ENCODE measurements at places on chromosomes 3 and 15.

DNA sequence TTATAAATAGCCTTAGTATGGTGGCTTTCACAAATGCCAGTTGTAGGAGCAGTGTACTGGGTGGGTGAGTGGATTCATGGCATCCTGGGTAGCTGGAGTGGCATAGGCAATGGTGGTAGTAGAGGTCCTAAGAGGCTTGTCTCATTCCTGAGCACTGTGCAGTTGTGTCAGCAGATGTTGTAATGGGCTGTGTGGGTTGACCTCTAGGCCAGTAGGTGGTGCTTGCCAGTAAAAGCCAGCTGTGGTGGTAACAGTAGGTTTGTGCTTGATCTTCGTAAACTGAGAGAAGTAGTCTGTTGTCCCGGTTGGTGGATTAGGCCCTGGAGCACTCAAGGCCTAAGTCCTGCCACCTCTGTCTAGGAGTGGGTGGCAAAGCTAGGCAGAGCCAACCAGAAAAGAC lies 149.7 kb upstream of the SUCLG2 start:
- no peak for DNase-seq

GRCh38 chr3:34394978-34395748 lies 596.7 kb downstream of the PDCD6IP start:
- no peak for DNase-seq

GRCh38 chr15:63037976-63038720 lies 4.4 kb upstream of the TPM1 start:
- no peak for DNase-seq

DNA sequence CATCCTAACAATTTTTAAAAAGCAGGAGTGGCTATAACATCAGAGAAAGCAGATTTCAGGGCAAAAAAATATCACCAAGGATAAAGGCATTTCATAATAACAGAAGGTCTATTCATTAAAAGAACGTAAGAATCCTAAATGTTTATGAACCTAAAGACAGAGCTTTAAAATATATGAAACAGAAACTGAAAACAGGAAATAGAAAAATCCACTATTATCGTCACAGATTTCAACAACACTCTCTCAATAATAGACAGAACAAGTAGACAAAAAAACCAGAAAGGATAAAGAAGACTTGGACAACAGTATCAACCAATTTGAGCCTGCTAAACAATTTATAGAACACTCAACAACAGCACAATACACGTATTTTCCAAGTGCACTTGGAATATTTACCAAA lies 71.4 kb downstream of the FBXL22 start:
- no peak for DNase-seq

GRCh38 chr3:52931328-52931727 lies 34.0 kb upstream of the STIMATE start:
- DNase-seq: no peak

GRCh38 chr3:43699864-43700263 lies 9.1 kb downstream of the ABHD5 start:
- no peak for DNase-seq

- no peak for DNase-seq
Observed at GRCh38 chr15:40911693-40912092, 17.4 kb downstream of the VPS18 start.

DNA sequence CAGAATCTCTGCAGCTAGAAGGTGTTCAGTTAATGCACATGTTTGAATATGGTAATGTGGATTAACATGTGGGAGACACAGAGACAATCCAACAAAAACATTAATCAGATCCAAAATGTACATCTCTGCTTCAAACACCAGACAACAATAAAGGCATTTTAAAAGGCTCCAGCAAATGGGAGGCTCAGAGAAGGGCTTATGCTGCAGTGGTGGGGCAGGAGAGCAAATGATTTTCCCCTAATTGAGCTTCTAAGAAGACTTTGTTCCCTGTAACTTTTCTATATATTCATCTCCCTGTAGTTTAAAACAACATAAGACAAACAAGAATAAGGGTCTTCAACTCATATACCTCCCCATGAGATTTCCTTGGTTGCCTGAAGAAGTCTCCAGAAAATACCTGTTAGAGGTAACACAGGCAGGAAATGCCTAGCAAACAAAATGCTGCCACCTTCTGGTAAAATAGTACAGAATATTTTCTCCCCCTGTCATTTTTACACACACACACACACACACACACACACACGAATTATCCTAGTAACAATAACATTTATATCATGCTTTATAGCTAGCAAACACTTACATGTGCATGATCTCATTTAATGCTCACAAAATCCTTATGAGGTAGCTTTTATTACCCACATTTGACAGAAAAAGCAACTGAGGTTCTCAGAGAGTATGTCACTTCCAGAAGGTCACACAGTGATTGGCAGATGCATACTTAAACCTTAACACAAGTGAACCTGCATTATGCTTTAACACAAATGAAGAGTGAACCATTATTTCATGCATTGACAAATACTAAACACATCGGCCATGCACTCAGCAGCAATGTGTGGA lies 123.4 kb upstream of the MB21D2 start:
- DNase-seq: no peak

GRCh38 chr15:63288778-63289378 lies 11.5 kb downstream of the APH1B start:
- no peak for DNase-seq

GRCh38 chr3:16031434-16031833 lies 143.0 kb upstream of the GALNT15 start:
- DNase-seq: no peak

DNA sequence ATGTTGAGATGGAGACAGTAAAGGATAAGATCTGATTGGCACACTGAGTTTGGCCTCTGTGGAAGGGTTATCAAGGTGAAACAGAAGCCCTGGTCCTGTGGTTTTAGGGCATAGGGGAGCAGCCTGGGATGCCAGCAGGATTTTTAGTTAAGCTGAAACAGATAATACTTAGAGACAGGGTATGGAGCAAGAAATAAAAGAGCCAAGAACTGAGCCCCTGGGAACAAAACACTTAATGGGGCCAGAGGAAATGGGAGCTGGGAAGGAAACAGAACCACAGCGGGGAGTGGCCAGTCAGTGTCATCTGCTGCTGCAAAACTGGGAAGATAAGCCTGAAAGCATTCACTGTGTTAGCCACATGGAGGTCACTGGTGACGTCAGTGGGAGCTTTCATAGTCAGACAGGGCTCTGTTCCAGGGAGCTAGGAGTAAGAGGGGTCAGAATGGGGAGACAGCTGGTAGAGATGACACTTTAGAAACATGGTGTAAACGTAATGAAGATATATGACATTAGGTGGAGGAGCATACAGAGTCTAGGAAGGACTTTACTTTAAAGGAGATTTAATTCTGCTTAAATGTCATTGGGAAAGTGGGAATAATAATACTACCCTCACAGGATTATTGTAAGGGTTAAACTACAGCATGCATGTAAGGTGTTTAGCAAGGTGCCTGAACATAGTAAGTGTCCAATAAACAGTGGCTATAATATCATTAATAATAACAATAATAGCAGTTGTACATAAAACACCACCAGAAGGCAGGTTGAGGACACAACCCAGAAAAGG lies 172.7 kb upstream of the CTNNB1 start:
- DNase-seq: no peak

GRCh38 chr3:72255791-72256559 lies 471.0 kb upstream of the PROK2 start:
- DNase-seq: peak; percentile 9

DNA sequence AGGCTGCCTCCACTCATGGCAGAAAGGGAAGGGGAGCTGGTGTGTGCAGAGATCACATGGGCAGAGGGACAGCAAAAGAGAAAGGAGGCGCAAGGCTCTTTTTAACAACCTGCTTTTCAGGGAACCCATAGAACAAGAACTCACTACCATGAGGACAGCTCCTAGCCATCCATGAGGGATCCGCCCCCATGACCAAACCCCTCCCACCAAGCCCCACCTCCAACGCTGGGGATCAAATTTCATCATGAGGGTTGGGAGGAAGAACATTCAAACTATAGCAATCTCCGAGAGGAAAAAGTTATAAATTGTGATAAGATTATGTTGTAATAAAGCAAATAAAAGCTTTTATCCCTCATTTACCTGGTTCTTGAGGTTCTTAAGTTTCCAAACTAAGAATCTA lies 84.7 kb upstream of the LMCD1 start:
- no peak for DNase-seq

- DNase-seq: no peak
Observed at GRCh38 chr3:89250742-89251141, 143.3 kb downstream of the EPHA3 start.

DNA sequence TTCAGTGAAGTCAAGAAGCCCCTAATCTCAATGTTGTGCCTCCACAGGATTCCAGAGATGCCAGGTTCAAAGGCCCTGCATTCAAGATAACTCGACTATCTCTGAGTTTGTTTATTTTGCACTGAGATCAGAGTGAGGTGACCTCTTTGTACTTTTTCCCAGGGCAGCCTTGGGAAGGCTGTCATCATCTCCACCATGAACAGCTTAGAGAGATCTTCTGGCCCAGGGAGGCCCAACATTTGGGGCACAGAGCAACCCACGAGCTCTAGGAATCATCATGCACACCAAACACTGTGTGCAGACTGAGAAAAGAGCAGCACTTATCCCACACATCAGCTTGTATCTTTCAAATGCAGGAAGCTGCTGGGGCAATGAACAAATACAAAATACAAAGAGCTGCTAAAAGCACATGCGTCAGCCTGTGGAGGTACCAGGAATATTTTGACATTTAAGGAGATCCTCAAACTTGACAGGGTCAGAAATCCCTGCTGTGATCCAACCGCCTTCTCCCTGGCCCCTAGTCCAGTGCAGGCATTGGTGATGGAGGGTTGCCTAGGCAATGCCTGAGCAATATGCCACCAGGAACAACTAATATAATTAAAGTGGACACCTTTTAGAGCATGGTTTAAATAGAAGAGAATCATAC lies 33.6 kb downstream of the TRIM42 start:
- DNase-seq: no peak

DNA sequence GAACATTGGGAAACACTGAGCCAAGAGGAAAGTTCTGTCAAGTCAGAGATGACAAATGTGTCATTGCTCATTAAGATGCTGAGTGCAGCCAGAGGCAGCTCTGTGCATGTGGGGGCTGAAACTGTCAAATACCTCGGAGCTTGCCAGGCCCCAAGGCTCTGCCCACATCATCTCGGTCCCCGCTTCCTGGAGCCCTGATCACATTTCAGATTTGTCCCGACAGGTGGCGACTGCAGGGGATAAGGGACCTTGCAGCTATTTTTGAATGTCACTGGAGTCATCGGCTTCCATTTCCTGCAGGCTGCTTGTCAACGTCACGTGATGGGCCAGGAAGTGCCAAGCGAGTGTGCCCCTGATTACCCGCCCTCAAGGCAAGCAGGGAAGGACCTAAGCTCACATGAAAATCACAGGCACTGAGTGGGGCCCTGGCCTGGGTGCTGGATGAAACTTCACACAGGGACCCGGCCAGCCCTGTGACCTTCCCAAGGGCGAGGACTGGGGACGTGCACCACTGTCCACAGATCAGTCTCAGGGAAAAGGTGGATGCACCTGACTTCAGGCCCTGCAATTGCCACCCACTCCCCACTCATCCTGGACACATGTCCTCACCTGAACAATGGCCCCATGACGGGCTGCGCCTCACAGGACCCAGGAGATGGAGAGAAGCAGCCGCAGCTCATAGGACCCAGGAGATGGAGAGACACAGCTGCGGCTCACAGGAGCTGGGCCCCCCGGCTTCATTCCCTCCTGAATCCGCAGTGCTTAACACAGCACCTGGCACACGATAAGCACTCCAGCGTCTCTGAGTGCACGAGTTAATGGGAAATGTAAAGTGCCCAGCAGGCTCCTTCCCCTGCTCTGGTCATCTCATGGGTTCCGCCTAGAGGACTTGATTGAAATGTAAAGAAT lies 73.4 kb downstream of the NUP210 start:
- DNase-seq: peak; percentile 33

DNA sequence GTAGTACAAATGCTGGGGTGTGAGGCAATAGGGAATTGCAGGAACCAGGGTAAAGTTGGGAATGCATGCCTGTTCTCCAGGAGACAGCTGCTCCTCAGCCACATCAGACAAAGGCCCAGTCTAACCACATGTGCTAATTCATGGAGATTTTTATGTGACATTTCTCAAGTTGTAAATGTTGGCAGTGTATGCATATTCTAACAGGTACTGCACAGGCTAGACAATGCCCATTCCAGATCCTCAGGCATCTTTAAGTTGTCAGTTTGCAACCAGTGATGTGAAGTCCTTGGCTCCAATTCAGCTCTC lies 84.9 kb downstream of the EEFSEC start:
- no peak for DNase-seq

- no peak for DNase-seq
Observed at GRCh38 chr3:138241061-138241460, 54.0 kb downstream of the ARMC8 start.

GRCh38 chr3:150299201-150299600 lies 108.9 kb upstream of the TSC22D2 start:
- no peak for DNase-seq

DNA sequence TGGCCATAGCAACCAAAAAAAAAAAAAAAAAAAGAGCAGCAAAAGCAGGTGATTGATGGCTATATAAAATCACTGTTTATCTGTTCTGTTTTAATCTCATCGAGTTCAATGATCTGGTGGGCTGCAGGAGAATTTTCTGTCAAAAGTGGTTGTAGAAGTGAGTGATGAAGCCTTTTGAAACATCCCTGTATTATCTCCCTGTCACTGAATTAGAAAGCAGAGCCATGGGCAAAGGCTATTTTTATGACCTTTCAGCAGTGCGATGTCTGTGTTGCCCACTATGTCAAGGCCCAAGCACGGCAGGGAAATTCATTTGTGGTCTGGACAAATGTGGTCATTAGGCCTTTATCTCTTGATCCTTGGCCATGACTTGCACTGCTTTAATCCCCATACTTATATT lies 59.9 kb downstream of the OTOL1 start:
- DNase-seq: no peak

DNA sequence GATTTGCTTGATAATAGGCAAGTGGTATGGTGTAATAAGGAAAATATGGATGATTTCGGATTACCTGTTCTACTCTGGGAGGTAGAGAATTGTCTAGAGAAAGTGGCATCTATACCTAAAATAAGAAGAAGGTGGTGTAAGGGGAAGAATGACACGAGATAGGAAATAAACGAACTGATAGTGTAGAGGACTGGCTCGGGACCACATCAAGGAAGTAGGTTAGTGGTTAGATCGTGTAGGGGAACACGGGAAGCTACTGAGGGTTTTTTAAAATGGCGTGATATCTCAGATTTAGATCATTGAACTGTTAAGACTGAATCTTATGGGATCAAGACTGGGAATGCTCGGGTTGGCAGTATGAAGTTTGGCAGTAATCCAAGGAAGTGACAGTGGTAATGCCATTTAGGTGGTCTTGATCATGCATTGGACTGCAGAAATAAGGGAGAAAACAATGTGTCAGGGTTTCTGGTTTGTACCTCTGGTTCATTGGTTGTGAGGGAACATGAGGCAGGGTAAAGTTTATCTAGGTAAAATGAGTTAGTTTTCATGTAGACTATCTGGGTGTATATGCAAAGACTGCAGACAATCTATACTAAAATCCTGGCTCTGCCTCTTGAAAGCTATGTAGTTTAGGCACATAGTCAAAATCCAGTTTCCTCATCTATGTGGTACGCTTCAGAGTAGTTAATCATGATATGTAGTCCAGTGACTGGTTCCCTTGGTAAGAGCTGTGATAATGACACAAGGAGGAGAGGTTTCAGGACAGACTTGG lies 7.4 kb downstream of the RPL14 start:
- DNase-seq: no peak

- DNase-seq: no peak
Observed at GRCh38 chr15:62509395-62509958, 344.4 kb upstream of the C2CD4B start.

GRCh38 chr15:37340438-37340837 lies 240.1 kb upstream of the MEIS2 start:
- no peak for DNase-seq

- DNase-seq: no peak
Observed at GRCh38 chr3:67215690-67216089, 217.6 kb downstream of the KBTBD8 start.

- no peak for DNase-seq
Observed at GRCh38 chr3:183526838-183527427, 28.6 kb downstream of the KLHL6 start.

Measured in stimulated activated CD8-positive, alpha-beta memory T cell treated with anti-CD3 and anti-CD28 coated beads, Interleukin-4, amount 100 ng/mL, for 1 hour (primary cell).